ENCODE measurements at places on chromosomes 13 and 19. TPM values are rescaled to one million over a fixed set of nuclear protein-coding genes. Genes with fewer than 3 reads are reported as not detected.

The CYP4F3 gene
- 0.24 TPM for polyA plus RNA-seq

The GJB6 gene
- polyA plus RNA-seq = not detected

The ZNF709 gene
- 2.7 TPM for polyA plus RNA-seq

The SPART gene
- polyA plus RNA-seq = 62.0 TPM

The SIGLEC9 gene
- 0.65 TPM for polyA plus RNA-seq

DNA sequence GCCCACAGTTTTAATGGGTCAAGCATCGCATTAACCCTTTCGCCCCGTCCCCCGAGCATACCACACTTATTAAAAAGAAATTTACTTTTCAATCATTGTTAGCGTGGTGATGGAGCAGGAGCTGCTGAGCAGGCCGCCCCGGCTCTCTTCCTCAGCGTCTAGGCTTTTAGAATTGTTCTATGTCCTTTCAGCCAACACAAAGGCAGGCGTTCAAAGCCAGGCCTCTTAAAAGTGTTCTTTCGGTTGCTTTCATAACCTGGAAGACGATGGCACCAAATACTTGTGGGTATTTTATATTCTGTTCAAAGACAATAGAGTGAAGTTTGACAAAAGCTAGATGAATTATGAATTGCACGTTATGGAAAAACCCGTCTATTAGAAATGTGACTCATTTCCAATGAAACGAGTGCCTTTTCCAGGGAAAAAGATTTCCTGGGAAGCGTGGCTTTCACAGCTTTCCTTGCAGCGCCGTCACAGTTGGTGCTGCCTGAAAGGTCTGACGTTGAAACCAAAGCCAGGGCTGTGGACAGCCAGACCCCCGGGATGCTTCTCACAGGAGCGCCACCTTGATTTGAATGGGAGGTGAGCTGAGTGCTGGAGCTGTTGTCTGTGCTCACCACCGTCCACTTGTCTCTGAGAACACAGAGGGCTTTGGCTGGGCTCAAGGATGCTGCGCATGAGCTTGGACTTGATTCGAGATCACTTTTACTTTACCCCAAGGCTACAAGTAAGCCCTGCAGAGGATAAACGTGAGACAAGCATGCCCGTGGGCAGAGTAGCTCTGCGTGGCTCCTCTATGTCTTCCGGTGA is 78.8 kb downstream of the SOX1 start:
- DNase-seq = no peak

DNA sequence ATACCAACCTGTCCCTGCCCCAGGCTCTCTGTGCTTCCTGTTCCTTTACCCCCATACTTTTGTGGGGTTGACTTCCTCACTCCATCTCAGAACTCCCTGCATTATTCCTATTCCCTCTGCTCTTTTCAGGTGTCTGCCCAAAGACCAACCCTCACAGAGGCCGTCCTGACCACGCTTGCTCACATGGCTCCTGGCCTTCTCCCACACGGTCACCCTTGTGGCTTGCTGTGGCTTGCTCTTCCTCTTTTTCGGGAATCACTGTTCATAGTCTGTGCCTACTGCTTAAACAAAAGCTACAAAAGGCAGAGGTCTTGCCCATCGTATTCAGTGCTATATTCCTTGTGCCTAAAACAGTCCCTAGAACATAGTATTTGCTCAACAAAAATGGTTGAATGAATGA is 25.2 kb upstream of the ARGLU1 start:
- no peak for DNase-seq

- DNase-seq = no peak
Measured at GRCh38 chr19:38632476-38633213, 13.7 kb downstream of the EIF3K start.

DNA sequence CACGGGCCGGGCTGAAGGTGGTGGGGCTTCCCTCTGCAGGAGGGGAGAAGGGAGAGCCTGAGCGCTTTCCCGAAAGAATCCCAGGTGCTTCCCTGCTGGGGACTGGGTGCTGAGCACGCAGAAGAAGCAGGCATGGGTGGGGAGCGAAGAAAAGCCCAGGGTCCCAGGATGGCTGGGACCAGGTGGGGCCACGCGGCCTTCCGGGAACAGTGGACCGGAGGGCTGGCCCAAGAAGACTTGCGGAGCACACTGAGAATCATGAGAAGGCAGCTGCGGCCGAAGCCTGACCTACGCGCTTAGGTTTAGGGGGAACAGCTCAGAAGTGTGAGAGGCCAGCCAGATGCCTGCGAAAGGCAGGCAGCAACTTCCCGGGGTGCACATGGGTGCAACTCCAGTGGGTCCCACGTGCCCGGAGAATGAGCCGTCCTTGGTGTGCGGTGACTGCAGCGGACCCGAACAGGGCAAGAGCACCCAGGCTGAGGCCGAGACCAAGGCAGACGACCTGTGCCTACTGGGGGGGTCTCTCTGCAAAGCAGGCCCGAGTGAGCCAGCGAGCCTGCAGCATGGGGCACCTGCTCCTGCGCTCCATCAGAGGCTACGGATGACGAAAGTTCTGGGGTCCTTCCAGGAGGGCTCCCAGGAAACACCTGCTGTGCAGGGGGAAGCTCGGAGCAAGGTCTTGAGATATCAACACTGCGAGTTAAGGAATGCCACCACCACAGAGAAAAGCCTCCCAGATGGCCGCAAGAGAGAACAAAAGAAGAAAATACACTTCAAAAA is 52.4 kb downstream of the MLLT1 start:
- DNase-seq = no peak

DNA sequence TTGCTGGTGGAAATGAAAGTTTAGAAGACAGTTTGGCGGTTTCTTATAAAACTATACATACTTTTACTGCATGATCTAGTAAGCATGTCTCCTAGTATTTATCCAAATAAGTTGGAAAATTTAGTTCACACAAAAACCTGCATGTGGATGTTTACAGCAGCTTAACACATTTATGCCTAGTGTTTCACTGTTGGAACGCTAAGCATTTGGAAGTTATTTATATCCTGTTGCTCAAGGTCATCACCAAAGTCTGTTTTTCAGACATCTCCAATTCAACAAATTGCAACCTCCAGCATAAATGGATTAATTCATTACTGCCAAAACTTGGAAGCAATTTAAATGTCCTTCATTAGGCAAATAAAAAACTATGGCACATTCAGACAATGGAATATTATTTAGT is 461.8 kb downstream of the SUCLA2 start:
- no peak for DNase-seq

GRCh38 chr13:112350300-112350699 is 25.9 kb upstream of the SPACA7 start:
- DNase-seq = no peak

DNA sequence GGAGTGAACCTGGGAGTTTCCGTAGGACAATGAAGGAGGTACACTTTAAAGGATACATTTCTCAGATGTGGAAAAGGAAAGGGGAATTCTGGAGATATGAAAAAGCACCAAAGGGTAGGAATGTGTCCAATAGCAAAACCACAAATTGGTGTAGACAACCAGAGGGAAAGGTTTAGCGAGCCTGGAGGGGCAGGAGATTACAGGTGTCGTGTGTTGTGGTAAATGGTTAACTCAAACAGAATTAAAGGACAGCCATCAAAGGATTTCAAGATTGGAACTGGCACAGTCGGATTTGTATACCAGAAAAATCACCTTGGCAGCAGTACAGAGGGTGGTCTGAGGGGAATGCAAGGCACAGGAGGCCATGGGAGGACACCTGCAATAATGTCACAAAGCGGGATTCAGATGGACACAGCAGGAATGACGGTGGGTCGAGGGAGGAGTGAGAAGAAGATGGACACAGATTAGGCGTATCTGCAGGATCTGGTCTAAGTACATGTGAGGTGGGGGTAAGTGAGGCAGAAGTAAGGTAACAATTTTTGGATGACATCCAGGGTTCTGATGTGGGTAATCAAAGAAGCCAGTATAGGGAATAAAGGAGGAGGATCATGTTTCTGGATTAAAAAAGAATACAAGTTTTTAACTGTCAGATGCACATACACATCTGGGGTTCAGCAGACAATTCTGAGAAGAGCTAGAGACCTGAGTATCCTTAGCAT is 361.6 kb downstream of the KLF12 start:
- no peak for DNase-seq

Measured in forelimb muscle (tissue), 1 donor.